Muscle of back (tissue), 13 donors: ENCODE measurements at places on chromosomes 1 and 21. TPM values are rescaled to one million over a fixed set of nuclear protein-coding genes. Genes with fewer than 3 reads are reported as not detected.

DNA sequence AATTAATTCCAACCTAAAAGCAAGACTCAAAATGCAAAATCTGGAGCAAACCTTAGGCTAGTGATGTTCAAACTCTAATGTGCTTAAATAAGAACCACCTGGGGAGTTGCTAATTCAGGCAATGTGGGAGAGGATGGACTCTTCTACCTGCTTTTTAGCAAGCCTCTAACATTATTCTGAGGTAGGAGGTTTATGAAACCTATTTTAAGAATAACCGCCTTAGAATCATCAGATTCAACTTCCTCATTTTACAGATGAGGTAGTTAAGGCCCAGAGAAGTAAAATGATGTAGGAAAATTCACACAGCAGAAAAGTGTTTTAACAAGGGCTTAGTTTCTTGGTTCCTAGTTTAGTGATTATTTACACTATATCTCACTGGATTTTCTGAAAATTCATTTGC lies 8.6 kb upstream of the NTNG1 start:
- no peak for DNase-seq

DNA sequence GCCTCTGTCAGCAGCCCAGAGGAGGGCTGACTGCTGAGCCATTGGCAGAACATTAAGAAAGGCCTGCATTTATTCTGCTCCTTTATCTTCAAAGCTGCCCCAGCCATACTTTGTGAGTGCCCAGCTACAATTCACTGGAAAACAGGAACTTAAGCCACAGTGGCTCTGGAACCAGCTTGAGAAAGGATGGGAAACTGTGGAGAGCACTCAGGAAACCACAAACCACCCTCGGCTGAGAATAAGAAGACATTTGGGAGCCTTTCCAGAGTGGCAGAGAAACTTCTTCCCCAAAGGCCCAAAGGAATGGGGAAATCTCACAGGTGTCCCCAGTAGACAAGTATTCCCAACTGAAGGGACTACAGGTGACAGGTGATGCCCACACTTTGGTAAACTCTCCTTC lies 1.8 kb downstream of the LAMB3 start:
- DNase-seq: no peak

DNA sequence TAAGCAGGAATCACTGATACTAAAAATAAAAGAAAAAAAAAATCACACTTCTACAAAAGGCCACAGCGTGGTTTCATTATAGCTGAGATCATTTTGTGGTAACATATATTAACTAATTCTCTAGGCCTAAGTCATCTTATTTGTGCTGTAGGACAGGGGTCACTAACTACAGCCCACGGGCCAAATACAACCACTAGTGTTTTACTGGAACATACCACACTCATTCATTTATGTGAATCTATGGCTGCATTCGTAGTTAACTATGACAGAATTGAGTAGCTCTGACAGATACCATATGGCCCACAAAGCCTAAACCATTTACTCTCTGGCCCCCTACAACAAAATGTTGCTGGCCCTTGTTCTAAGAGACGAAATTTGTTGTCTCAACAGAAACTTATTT lies 224.4 kb downstream of the VAV3 start:
- DNase-seq: no peak

GRCh38 chr21:31173881-31174555 lies 135.7 kb upstream of the KRTAP19-8 start:
- DNase-seq: peak; percentile 59

DNA sequence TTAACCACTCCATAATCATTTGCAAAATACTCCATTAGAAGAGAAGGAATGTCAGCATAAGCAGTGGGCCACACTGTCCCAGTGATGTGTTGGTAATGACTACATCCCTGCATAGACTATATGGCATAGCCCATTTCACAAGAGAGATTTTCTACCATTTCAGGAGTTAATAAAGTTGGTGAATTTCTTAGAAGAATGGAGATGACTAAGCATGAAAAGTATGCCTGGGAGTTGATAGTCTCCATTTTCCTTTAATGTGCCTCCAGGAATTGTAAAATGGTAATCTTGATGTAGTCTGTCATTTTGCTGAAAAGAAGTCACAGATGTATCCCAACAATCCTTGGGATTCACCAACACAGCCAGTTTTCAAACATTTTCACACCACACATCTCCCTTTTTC lies 608.8 kb upstream of the CHRM3 start:
- DNase-seq: no peak

GCSAML gene
- polyA plus RNA-seq: 0.24 TPM
